Activated CD4-positive, alpha-beta T cell treated with anti-CD3 and anti-CD28 coated beads, Interleukin-2, amount 10 ng/mL, durations not matched to agents 7 days and 5 days (primary cell): ENCODE measurements at places on chromosomes 2 and 18. TPM values are rescaled to one million over a fixed set of nuclear protein-coding genes. Genes with fewer than 3 reads are reported as not detected.

MAB21L4 gene
- total RNA-seq = not detected

ERLEC1 gene
- 23.2 TPM for total RNA-seq

COL4A3 gene
- total RNA-seq = not detected

FBXO48 gene
- 3.7 TPM for total RNA-seq

DNA sequence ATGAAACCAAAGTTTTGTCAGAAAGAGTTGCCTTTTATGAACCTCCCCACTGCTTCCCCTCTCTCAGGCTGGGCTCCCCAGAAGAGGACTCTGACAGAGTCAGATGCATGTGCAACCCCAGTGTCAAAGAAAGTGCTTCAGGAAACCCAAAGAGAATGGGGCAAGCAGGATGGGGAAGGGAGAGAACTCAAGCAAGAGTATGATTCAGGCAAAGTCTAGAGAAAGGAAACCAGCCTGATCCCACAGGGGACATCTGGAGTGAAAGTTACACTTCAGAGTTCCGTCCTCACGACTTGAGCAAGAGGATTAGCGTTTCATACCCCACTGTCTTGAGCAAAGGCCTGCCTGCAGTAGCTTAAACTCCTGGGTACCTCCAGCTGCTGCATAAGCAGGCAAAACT is 51.8 kb upstream of the EPC2 start:
- H3K4me3 ChIP-seq = no peak overlapping the region
- H3K27me3 ChIP-seq = no peaks in the 10 kb centered on the region
- no peaks in the 10 kb centered on the region for H3K36me3 ChIP-seq
- DNase-seq = no peak
- H3K27ac ChIP-seq = no peak overlapping the region

DNA sequence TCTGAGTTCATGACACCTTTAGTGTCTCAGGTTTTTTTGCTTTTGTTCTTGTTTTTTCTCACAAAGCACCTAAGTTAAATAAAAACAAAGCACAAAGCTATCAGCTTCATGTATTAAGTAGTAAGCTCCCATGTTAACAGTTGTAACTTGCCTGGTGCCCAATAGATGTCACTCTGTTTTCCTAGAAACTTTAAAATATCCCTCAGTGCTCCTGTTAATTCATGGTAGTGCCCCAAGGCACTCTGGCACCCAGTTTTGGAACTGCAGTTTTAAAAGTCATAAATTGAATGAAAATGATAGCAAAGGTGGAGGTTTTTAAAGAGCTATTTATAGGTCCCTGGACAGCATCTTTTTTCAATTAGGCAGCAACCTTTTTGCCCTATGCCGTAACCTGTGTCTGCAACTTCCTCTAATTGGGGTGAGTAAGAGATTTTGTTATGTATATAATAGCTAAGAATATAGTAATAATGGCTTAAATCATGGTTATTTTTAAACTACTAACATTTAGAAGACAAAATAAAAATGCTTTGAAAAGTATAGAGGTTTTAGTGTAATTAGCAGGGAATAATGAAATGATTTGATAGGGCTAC is 555.0 kb upstream of the TMEFF2 start:
- H3K27ac ChIP-seq = no peak overlapping the region
- no peak for DNase-seq
- H3K27me3 ChIP-seq = no peaks in the 10 kb centered on the region
- no peaks in the 10 kb centered on the region for H3K36me3 ChIP-seq

DNA sequence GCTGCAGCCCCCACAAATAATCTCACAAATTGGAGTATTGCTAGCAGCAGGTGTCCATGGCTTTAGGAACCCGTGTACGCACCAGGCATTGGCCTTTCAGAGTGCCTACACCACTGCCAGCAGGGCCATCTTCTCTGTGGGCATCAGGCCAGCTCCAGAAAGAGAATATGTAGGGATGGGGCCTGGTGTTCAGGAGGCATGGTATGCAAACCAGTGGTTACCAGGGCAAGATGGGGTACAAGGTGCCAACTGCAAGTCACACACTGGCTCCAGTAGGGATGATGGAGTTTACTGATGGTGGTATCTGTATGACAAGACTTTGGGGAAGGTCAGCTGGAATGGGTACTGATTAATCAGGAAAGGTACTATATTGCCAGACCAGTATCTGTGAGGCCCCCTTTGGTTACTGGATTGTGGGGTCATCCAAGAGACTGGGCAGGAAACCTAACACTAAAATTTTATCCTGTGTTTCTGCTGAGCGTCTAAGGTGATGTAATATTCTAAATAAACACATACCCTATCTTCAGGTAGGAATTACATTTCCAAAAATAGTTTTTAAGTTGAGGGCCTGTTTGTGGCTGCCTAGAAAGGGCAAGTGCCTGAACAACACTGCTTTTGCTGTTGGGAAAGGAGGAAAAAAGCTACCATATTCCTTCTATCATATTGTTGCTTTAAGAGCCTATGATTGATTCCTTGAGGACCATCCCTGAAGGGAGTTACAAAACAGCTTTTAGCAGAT is 9.0 kb downstream of the CNOT9 start:
- H3K36me3 ChIP-seq = peaks cover 38% of the 10 kb centered on the region
- H3K4me1 ChIP-seq = peaks cover 41% of the 10 kb centered on the region
- DNase-seq = no peak

DNA sequence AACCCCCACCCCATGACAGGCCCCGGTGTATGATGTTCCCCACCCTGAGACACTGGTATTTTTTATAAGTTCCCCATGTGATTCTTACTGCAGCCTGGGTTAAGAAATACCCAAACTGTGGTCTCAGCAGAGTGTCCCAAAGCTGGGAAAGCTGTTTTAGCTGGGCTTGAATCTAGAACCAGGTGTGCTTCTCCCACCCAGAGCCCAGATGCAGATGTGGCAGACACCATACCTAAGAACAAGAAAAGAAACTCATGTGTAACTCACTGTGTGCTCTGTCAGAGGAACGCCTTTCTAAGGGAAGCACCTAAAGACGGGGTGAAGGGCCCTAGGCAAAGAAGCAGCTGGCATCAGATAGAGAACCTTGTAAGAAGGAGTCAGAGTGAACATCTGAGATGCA is 23.9 kb downstream of the DOK1 start:
- H3K4me3 ChIP-seq = no peak overlapping the region
- DNase-seq = no peak
- peaks cover 11% of the 10 kb centered on the region for H3K36me3 ChIP-seq
- H3K27ac ChIP-seq = no peak overlapping the region
- peaks cover 35% of the 10 kb centered on the region for H3K4me1 ChIP-seq
- no peaks in the 10 kb centered on the region for H3K27me3 ChIP-seq
